Astrocyte (in vitro differentiated cells and primary cell): ENCODE measurements at places on chromosomes 2 and 18. TPM values are rescaled to one million over a fixed set of nuclear protein-coding genes. Genes with fewer than 3 reads are reported as not detected.

GRCh38 chr18:58578835-58579560 is 49.9 kb downstream of the ALPK2 start:
- H3K27ac ChIP-seq: peak overlapping the region; percentile 90
- peak overlapping the region; percentile 87 for H3K4me3 ChIP-seq
- DNase-seq: peak; percentile 86
- peaks cover 49% of the 10 kb centered on the region for H3K4me1 ChIP-seq
- no peaks in the 10 kb centered on the region for H3K36me3 ChIP-seq

CXCR1 gene
- total RNA-seq: not detected in 2 replicates

GRCh38 chr2:137107904-137108303 is 342.6 kb downstream of the THSD7B start:
- H3K4me1 ChIP-seq: no peaks in the 10 kb centered on the region
- no peaks in the 10 kb centered on the region for H3K36me3 ChIP-seq
- H3K27me3 ChIP-seq: no peaks in the 10 kb centered on the region
- DNase-seq: no peak
- no peak overlapping the region for H3K27ac ChIP-seq

DNA sequence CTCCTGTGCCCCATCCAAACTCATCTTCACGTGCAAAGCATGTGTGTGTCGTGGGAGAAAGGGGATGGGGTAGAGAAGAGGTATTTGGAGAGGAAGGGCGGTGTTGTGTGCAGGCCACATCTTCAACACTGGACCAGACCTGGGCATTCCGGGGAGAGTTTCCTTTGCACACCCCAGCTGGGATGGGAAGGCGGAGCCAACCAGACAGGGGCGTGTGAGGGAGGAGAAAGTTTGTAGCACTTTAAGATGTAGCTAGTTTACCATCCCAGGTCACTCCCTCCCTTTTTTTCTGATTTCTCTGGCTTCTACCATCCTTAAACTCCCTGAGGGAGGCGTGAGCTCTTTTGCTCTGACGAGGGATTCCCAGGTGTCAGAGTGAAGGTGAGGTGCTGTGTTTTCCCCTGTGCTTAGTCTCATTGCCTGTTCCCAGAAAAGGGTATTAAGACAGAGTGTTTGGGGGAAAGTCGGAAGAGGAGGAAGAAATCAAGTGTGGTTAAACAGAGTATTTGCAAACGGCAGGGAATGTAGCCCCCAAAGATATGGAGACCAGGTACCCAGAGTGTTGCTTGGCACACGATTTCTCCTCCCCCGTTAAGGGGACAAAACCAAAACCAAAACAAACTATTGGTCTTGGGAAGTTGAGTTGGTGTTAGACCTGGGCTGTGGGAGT is 1.6 kb downstream of the SETBP1 start:
- H3K36me3 ChIP-seq: no peaks in the 10 kb centered on the region
- H3K27me3 ChIP-seq: peaks cover 9% of the 10 kb centered on the region
- DNase-seq: no peak
- H3K4me1 ChIP-seq: peaks cover 15% of the 10 kb centered on the region
- H3K4me3 ChIP-seq: peak overlapping the region; percentile 27

IL1RL1 gene
- 0.27 TPM in 1 of 2 replicates, not detected in the other for total RNA-seq

- H3K36me3 ChIP-seq: no peaks in the 10 kb centered on the region
- H3K27ac ChIP-seq: peak overlapping the region; percentile 40
- no peaks in the 10 kb centered on the region for H3K27me3 ChIP-seq
- H3K4me3 ChIP-seq: no peak overlapping the region
- H3K4me1 ChIP-seq: peaks cover 4% of the 10 kb centered on the region
- DNase-seq: peak; percentile 41
These were observed 14.2 kb upstream of the DSG1 start for GRCh38 chr18:31303771-31304170.

DNA sequence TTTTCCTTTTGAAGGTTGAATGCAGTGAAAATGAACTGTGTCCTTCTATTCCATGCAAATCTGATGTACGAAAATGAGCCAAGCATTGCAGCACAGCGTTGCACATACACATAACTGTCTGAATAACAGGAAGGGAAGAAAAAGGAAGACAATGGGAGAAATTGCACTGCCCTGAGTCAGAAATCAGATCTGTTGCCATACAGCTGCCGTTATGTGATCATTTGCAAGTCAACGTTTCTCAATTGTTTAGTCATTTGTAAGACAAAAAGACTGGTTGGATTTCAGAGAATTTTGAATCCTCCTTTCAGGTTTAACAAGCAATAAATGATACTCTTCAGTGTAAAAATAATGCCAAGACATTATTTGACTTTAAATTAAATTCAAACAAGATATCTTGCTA is 284.1 kb downstream of the DSEL start:
- H3K4me1 ChIP-seq: no peaks in the 10 kb centered on the region
- peak overlapping the region; percentile 23 for H3K27ac ChIP-seq
- no peaks in the 10 kb centered on the region for H3K36me3 ChIP-seq
- peak; percentile 80 for DNase-seq

DNA sequence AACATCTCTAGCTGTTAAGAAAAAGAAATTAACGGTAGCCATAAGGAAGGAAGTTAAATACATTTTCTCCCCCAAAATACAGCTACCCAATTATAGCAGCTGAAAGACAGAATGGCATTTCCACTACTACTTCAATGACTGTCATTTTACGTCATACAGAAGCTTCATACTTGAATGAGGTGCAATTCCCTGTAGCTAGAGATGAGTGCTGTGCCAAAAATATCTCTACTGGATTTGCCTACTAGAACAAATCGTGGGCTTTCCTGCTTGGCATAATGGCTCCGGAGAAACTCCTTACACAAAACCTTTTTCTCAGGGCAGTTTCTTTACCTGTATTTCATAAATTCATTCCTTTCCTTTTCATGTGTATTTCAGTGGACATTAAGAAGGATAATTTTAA is 36.3 kb upstream of the NRXN1 start:
- no peak overlapping the region for H3K27ac ChIP-seq
- no peaks in the 10 kb centered on the region for H3K36me3 ChIP-seq
- DNase-seq: no peak
- no peaks in the 10 kb centered on the region for H3K4me1 ChIP-seq
- H3K27me3 ChIP-seq: no peaks in the 10 kb centered on the region

GRCh38 chr2:164642268-164642667 is 21.0 kb upstream of the GRB14 start:
- H3K4me3 ChIP-seq: no peak overlapping the region
- no peak for DNase-seq
- no peak overlapping the region for H3K27ac ChIP-seq
- no peaks in the 10 kb centered on the region for H3K27me3 ChIP-seq

DNA sequence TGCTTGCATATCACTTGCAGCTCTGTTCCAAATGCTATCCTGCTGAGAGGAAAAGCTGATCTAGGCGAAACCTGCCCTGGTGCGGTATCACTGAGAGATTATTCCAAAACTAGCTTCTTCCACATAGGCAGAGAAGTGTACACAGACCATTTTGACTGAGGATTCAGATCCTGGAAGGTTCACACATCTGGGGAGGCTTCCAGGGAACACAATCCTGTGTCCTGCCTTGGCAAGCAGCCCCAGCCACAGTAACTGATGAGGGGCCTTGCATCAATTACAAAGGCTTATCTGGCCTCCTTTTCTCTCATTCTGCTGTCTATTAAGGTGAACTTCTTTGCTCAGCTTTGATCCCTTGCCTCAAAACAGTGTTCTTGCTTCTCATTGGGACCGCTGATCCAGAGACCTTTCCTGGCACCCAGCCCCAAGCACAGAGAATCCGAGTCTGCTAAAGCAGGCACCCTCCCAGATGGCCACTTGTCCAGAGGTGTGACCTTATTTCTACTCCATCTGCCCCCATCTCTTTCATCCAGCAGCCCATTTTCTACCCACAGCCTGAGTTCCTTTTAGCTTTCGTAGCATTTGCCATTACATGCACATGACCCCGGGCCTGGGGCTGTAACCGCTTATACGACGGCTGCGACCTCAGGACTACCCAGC is 52.3 kb upstream of the ZFP36L2 start:
- H3K36me3 ChIP-seq: no peaks in the 10 kb centered on the region
- no peak for DNase-seq
- H3K4me3 ChIP-seq: no peak overlapping the region
- peaks cover 20% of the 10 kb centered on the region for H3K4me1 ChIP-seq

GAL3ST2 gene
- not detected in 2 replicates for total RNA-seq

EPAS1 gene
- 42.8 and 42.9 TPM in 2 replicates for total RNA-seq

- no peaks in the 10 kb centered on the region for H3K27me3 ChIP-seq
- H3K27ac ChIP-seq: peak overlapping the region; percentile 43
- no peak overlapping the region for H3K4me3 ChIP-seq
- peak; percentile 86 for DNase-seq
These were observed 45.2 kb downstream of the GAREM1 start for GRCh38 chr18:32425466-32425865.

SLC5A7 gene
- 0.05 TPM in 1 of 2 replicates, not detected in the other for total RNA-seq

DNA sequence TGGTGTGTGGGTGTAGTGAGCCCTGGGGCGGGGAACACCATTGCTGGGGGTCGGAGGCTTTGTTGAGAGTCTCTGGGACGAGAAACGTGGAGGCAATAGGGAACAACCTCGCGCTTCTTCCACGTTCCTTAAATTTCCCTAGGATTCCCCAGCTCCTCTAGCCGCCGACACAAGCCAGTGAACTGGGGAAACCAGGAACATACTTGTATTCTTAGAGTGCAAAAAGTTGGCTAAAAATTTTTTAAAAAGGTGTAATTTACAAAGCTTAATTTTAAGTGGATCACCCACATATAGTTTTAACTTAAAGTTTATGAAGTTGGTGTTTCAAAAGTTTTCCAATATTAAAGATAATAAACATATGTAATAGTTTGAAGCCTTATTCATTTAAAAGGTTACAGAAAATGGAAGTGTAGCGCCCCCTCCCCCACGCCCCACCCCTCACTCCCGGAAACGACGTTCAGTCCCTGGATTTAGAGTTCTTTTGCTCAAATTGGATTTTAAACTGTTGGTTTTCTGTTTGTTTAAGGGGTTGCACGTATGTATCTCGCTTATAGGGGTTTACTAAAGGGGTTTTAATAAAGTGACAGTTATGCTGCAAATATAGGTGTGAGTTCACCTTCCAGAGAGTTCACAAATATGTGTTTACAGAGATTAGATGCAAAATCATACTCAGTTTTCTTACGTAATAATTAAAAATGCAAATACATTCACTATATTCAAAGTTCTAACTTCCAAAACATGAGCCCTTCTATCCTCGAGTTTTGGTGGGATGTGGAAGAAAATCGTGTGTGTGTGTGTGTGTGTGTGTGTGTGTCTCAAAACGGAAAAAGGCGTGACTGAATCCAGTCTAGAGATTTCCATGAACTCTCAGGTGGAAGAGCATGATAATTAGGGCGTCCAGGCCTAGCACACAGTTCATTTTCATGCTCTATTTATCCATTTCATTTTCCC is 872 bp downstream of the DSG2 start:
- peak overlapping the region; percentile 73 for H3K4me3 ChIP-seq
- no peaks in the 10 kb centered on the region for H3K4me1 ChIP-seq
- H3K36me3 ChIP-seq: no peaks in the 10 kb centered on the region
- no peaks in the 10 kb centered on the region for H3K27me3 ChIP-seq
- H3K27ac ChIP-seq: peak overlapping the region; percentile 69

CHN1 gene
- total RNA-seq: 23.9 and 28.8 TPM in 2 replicates

- peaks cover 2% of the 10 kb centered on the region for H3K27me3 ChIP-seq
- peak; percentile 42 for DNase-seq
- H3K27ac ChIP-seq: no peak overlapping the region
- H3K4me3 ChIP-seq: no peak overlapping the region
- no peaks in the 10 kb centered on the region for H3K36me3 ChIP-seq
These were observed 179.6 kb downstream of the KLHL29 start for GRCh38 chr2:23564615-23564960.

GRCh38 chr2:172597176-172597842 is 41.4 kb downstream of the PDK1 start:
- no peaks in the 10 kb centered on the region for H3K27me3 ChIP-seq
- H3K4me3 ChIP-seq: no peak overlapping the region
- no peak for DNase-seq

GRCh38 chr2:69291004-69291650 is 95.9 kb downstream of the GFPT1 start:
- peaks cover 9% of the 10 kb centered on the region for H3K4me1 ChIP-seq
- no peaks in the 10 kb centered on the region for H3K36me3 ChIP-seq

GRCh38 chr2:74767618-74768017 is 66.3 kb upstream of the HK2 start:
- H3K27me3 ChIP-seq: no peaks in the 10 kb centered on the region
- H3K36me3 ChIP-seq: no peaks in the 10 kb centered on the region
- no peak for DNase-seq
- no peak overlapping the region for H3K27ac ChIP-seq
- no peak overlapping the region for H3K4me3 ChIP-seq

- H3K4me1 ChIP-seq: no peaks in the 10 kb centered on the region
- no peaks in the 10 kb centered on the region for H3K36me3 ChIP-seq
- no peak overlapping the region for H3K4me3 ChIP-seq
- no peaks in the 10 kb centered on the region for H3K27me3 ChIP-seq
- H3K27ac ChIP-seq: no peak overlapping the region
- no peak for DNase-seq
These were observed 19.8 kb downstream of the DTNA start for GRCh38 chr18:34729740-34730355.

GRCh38 chr18:44946529-44947113 is 265.9 kb downstream of the SETBP1 start:
- H3K27ac ChIP-seq: no peak overlapping the region
- no peak for DNase-seq
- H3K36me3 ChIP-seq: no peaks in the 10 kb centered on the region
- H3K4me1 ChIP-seq: peaks cover 8% of the 10 kb centered on the region
- H3K4me3 ChIP-seq: no peak overlapping the region

DNA sequence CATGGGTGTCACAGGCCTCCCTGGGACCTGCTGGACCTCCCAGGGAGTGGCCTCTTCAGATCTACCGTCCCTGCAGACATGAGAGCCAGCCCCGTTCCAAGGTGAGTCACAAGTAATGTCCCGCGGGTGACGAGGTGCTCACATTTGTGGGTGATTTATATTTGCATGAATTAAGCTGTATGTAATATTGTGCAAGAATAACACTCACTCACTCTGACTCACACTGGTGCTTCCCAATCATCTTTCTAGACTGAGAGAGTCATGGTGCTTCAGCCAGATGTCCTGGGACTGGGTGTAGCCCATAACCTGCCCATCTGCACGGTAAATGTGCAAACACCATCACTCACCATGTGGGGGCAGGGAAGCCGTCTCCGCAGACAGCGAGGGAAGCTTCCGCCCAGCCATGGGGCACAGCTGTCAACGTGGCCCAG is 347.5 kb upstream of the SALL3 start:
- no peaks in the 10 kb centered on the region for H3K27me3 ChIP-seq
- peak; percentile 16 for DNase-seq
- H3K27ac ChIP-seq: no peak overlapping the region
- no peaks in the 10 kb centered on the region for H3K4me1 ChIP-seq
- H3K36me3 ChIP-seq: no peaks in the 10 kb centered on the region

GRCh38 chr2:8684878-8685696 is 3.2 kb downstream of the ID2 start:
- H3K4me1 ChIP-seq: peaks cover 17% of the 10 kb centered on the region
- no peaks in the 10 kb centered on the region for H3K27me3 ChIP-seq
- peak overlapping the region; percentile 47 for H3K4me3 ChIP-seq

DNA sequence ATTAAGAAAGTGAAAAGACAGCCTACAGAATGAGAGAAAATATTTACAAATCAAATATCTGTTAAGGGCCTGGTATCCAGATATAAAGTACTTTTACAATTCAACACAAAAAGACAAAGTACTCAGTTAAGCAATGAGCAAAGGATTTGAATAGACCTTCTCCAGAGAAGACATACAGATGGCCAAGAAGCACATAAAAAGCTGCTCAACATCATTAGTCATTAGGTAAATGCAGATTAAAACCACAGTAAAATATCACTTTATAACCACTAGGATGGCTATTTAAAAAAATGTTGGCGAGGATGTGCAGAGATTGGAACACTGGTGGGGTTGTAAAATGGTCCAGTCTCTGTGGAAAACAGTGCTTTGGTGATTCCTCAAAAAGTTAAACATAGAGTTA is 38.9 kb downstream of the RAB31 start:
- no peak overlapping the region for H3K4me3 ChIP-seq
- peaks cover 27% of the 10 kb centered on the region for H3K4me1 ChIP-seq
- no peak overlapping the region for H3K27ac ChIP-seq
- DNase-seq: peak; percentile 68
- no peaks in the 10 kb centered on the region for H3K27me3 ChIP-seq
